NCI-H187 (cell line): ENCODE measurements at places on chromosomes 12 and 14.

DNA sequence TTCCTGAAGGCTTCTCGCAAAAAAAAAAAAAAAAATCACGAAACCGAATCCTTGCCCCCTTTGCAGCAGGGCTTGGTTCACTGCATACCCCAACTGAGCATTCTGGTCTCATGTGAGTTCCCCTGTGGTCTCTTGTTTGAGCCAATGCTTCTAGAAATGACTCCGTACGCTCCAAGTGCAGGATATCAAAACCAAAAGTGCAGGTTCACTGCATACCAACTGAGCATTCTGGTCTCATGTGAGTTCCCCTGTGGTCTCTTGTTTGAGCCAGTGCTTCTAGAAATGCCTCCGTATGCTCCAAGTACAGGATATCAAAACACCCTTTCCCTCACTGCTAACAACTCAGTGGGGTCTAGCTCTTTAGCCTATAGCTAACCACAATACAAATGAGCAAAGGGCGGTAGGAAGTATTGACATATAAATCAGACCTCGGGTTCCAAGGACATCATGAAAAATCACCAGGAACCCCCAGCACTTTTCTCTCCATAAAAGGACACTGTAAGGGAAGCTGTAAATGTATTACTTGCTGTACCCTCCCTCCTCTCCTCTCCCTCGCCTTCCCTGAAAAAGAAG lies 206.3 kb upstream of the NOS1 start:
- no peak for DNase-seq

DNA sequence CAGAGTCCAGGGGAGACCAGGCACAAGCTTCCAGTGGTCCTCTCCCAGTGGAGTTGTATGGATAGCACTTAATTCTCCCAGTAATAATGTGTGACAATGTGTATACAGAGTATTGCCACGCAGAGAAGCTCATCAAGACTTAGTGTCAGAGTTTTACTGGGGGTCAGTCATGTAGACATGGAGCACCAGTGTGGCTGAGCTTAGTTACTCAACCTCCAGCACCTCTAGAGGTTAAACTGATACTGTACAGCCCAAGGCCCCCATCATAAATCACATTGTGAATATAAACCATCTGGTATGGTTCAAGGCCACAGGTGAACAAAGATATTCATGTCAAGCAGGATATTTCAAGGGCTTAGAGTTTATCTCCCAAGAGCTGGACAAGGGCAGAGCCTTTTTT lies 378.1 kb upstream of the TMPO start:
- DNase-seq = no peak

DNA sequence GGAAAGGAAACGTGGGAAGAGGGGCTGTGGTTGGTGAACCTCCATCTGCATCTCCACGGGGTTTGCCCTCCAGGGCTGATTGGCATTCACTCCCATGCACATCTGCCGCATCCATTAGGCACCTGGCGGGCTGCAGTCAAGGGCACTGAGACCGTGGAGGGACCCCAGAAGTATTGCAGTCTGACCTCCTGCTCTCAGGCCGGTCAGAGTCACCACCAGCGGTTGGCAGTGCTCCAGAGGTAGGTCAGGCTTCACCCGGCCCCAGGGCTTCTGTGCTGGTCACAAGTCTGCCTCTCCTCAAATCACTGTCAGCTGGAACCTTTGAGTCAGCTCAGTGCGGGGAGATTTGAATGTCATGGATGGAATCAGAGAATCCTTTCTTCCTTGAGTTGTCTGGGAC lies 132.3 kb downstream of the PAPOLA start:
- DNase-seq = no peak

- no peak for DNase-seq
Measured at GRCh38 chr12:75982169-75982564, 49.4 kb downstream of the PHLDA1 start.

GRCh38 chr12:127830065-127830460 lies 436.9 kb upstream of the TMEM132C start:
- no peak for DNase-seq
